ENCODE measurements at places on chromosomes 12 and 14.

GRCh38 chr14:23030936-23031335 lies 3.8 kb downstream of the PSMB5 start:
- DNase-seq, result no peak

DNA sequence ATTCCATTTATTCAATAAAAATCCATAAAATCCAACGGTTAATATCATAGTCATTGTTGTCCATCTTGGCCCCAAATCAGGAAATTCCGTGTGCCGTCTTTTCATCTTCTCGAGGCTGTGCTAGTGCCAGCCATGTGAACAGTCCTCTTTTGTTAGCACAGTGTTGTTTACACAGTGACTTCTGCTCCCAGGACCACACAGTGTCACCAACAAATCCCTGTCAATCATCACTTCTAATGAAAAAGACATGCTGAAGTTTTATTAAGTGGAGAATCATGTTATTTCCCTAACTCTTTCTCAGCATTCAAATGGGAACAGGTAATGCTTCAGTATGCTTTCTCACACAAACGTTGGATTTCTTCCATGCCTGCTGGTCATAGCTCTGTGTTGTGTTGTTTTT lies 1.9 kb upstream of the SLCO1A2 start:
- DNase-seq, result no peak

DNA sequence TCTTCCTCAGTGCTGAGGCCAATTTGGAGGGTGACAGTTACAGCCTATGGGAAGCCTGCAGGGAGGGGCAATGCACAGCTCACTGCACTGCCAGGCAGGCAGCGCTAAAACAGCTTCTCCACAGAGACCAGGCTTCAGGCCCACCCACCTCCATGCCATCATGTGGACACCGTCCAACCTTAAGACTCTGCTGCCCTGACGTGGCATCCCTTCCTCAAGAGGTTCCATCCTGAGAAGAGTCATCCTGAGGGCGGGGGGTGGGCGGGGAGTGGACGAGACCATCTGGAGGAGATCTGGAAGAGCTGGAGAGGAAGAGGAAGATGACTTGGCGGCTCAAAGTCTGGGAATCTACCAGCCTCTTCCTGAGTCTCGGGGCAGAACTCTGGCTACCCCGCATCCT lies 8.4 kb upstream of the ACVRL1 start:
- DNase-seq, result no peak

DNA sequence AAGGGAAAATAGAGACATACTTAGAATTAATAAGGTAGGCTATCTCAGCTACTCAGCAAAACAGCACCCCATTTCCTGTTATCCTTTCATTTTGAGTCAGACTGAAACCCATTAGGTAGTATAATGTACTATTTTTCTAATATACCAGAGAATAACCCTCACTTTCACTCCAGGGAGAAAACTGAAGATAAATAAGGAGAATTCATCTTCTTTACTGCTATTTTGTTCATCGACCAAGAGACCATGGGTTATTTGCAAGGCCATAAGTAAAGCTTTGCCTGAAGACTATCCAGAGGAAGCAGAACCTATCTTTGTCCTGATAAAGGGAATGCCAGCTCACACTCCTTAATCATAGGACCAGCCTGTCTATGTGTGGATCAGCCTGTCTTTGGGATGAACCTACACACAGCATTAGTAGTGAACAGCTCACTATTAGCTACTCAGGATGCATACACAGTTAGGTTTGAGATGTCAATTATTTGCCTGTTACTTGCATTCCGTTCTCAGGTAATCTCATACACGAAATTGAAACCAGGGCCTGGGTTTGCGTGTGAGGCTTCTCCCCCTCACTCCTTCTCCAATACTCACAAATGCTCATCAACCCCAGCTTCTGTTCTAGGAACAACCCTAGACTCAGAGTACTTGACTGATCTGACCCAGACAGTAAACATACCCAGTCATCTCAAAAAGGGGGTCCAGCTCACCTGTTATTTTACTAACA lies 124.4 kb downstream of the DAD1 start:
- no peak for DNase-seq

GRCh38 chr12:6450091-6450868 lies 1.6 kb upstream of the TAPBPL start:
- DNase-seq, result no peak

All from T-helper 22 cell (primary cell).